ENCODE measurements at places on chromosomes 16 and 17.
A peak's percentile ranks its signal among the peaks of the same experiment; 100 is the strongest.

DNA sequence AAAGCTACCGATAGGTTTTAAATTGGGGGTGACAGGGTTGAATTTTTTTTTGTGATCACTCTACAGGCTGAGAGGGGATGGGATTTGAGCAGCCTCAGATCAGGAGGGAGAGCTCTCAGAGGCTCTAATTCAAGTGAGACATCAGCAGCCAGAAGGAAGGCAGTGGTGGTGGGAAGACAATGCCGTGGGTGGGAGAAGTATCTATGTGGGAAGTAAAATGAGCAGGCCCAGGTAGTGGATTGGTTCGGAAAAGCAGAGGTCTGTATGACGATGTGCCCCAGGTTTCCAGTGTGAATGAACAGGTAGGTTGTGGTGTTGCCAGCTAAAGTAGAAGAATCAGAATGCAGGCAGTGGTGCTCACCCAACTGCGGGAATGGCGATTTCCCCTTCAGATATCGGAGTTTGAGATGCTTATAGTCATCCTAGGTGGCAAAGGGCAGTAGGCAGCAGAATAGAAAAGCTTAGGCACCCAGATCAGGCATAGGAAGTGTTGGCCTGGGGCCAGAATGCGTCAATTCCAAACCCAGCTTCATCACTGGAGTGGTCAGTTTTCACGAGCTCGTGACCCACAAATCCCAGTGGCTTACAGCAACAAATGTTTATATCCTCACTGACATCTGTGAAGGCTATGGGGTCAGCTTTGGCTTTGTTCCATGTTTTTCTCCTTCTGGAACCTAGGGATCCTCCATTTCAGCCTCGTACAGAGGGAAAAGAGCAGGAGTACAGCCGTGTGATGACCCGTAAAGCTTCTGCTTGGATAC, 24.0 kb downstream of the MEOX1 start:
- no peak for DNase-seq

- DNase-seq = no peak
Observed at GRCh38 chr16:7501868-7502267, 169.2 kb downstream of the RBFOX1 start.

DNA sequence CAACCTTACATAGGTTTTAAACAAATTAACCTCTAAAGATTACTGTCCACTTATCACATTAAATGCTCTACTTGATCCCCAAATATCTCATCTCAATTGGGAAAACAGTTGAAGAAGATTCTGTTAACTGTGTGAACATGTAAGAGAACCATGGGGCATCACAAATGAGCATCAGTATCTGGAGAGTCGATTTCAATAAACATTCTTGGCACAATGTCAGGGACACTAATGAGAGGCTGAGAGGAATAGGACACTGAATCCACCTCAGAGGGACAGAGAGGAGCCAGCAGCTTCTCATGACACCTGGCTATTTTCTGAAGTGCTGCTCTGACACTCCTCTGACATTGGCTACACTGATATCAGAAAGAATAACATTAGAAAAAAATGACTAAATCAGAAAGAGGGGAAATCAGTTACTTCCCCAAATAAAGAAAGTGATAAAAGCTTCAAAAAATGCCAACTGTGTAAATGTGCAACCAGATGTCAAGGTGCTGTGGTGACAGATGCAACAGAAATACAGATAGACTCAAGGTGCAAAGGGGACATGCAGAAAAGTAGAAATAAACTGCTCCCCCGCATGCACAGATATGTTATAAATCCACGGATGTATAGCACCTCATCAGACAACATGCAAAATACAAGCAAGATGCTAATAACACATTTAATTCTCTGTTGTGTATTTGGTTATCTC, 67.4 kb downstream of the SNX11 start:
- DNase-seq = no peak

DNA sequence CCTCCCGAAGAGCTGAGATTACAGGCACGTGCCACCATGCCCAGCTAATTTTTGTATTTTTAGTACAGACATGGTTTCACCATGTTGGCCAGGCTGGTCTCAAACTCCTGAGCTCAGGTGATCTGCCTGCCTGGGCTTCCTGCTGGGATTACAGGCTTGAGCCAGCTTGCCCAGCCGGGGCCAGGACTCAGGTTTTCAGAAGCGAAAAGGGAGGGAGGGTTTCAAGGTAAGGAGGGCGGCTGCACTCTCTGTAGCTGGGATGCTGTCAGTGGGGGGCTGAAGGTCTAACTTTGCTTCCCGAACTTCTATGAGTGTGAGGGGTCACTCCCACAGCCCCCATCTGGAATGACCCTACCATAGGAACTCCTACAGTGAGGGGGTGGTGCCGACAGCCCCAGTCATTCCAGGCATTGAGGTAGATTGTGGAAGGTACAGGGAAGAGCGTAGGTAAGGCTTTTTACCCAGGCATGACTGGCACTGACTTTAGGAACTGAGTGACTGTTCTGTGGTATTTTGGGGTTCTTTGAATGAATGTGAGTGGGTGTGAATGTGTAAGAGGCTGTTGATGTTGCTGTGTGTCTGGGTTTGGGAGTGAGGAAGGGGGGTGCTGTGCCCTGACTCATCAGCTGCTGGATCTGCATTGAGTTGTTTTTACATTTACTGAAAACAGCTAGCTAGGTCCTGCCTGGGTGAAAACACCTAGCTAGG, 3.8 kb upstream of the C1QL1 start:
- peak; percentile 53 for DNase-seq

DNA sequence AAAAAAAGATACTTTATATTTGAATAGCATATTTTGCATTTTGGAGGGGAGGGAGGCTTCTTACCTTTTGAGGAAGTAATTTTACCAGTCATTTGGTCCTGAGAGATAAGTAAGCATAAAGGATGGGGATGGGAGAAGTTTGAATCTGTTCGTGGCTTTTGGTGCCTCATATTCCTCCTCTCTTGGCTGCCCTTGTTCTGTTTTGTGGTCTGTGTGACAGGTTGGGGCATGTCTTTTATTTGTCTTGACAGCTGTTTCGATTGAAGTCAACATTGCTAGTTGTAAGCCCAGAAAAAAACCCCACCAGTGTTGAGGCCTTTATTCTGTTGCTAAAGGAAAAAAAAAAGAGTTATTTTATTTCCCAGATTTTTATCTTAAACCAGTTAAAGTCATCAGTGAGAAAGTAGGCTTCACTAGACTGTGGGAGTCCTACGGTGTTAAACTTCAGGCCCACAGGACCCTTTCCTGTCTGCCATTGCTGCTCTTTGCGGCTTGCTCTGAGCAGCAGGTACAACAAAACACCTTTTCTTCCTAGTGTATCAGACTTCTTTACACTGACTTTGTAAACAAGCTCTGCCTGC, 11.4 kb downstream of the SLC7A6 start:
- DNase-seq = no peak

- DNase-seq = peak; percentile 49
Observed at GRCh38 chr16:54285414-54286089, 1.0 kb downstream of the IRX3 start.

- DNase-seq = no peak
Observed at GRCh38 chr16:54443352-54443751, 156.8 kb upstream of the IRX3 start.

DNA sequence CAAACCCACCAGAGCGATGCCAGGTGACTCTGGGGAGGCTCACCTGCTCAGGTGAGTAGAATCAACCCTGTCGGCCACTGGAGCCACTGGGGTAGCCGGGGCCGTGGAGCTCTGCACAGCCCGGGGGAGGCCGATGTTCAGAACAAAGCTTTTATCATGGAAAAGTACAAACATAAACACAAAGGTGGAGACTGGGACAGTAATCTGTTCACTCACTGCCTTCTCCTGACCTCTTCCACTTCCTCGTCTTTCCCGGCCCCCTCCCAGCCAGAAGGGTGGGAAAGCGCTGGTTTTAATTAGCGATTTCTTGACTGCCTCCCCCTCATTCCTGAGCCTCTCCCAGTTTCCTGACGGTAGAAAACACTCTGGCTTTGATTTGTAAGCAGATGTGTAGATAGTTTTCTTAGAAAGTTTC, 9.8 kb upstream of the TEX19 start:
- DNase-seq = no peak

- no peak for DNase-seq
Observed at GRCh38 chr17:33686171-33686570, 393.1 kb upstream of the ASIC2 start.

GRCh38 chr16:87411375-87412271, 19.5 kb downstream of the MAP1LC3B start:
- DNase-seq = no peak

GRCh38 chr17:32192379-32192778, 50.1 kb downstream of the RHOT1 start:
- peak; percentile 61 for DNase-seq

GRCh38 chr16:79415983-79416640, 184.4 kb downstream of the MAF start:
- DNase-seq = no peak

DNA sequence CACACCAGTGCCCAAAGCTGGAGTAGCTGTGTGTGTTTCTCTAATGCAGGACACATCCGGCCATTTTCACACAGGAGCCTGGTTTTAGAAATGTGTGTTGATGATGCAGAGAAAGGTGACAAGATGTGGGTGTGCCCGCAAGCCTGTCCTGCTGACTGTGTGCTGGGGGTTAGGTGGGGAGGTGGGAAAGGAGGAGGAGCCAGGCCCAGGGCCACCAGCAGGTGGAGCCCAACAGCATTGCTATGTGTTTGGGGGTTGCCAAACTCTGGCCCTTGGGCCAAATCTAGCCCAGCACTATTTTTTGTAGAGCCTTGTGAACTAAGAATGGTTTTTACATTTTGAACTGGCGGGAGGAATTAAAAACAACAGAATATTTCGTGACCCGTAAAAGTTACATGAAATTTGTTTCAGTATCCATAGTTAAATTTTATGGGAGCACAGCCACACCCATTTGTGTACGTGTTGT, 61.7 kb upstream of the LGALS9 start:
- DNase-seq = peak; percentile 43

DNA sequence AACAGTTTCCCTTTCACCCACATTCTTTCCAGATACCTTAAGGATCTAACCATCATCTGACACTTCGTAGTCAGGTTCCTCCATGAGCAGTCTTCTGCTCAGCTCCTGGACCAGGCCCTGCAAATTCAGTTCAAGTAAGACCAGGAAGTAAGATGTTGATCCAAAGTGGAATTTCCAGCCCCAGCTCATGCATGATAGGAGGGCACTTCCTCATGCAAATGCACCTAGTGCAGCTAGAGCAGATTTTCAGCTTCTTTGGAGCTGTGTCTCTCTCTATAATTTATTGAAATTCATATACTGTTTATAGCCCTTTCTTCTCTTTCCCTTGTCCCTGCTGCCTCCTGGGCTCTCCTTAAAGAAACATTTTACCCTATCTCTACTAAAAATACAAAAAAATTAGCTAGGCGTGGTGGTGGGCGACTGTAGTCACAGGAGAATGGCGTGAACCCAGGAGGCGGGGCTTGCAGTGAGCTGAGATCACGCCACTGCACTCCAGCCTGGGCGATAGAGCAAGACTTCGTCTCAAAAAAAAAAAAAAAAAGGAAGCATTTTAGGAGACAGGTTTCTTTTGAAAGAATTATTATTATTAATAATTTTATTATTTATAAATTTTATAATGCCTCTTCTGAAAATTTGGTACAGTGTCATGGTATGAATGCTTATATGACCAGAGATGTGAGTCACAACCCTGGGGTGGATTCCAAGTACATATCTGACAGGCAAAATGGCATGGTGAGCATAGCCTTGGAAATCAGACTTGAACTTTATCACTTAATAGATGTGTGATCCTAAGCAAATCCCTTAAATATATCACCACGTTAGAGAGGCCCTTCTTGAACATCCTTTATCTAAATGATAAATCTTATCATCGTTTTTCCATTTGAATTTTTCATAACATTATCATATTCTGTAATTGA, 94.3 kb downstream of the SSH2 start:
- peak; percentile 64 for DNase-seq

DNA sequence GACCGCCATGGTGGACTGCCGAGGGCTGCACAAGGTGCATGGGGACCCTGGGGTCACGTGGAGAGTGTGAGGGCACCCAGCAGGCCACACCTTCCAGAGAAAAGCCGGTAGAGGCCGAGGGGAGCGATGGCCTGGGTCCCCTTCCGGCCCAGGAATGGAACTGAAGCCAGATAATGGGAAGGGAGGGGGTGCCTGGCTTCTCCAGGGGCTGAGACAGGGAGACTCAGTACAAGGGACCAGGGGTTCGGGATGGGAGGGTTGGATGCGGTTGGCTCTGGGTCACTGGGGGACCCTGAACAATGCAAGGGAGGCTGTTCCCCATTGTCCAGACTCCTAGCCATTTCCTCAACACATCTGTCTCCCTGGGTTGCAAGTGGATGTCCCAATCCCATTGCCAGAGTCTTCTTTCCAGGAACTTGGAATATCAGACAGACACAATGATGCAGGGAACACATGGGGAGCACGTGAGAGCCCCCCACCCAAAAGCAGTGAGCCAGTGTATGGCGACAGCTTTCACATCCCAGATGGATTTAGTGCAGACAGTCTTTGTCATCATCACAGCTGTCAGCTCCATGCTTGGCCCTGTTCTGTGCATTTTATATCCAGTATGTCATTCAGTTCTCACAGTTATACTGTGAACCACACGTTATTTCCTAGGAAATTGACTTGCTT, 23.6 kb upstream of the DNAI2 start:
- no peak for DNase-seq

DNA sequence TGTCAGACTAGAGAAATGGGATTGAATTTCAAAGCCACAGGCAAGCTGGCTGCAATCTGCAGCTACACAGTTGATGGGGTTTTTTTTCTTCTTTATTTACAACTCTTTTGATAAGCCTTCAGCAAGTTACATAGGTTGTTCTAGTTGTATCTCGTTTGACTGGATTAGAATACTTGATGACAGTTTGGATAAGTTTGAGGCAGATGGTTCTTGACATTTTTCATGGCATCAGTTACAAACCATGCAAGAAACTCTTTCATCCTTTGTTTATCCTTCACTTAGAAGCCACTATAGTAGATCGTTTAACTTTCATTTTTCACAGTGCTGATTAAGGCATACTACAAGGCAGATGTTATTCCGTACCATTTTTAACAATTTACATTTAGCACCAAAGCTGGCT, 238.9 kb downstream of the TOX3 start:
- DNase-seq = no peak
